ENCODE measurements at places on chromosomes 7 and 10. TPM values are rescaled to one million over a fixed set of nuclear protein-coding genes. Genes with fewer than 3 reads are reported as not detected.

DNA sequence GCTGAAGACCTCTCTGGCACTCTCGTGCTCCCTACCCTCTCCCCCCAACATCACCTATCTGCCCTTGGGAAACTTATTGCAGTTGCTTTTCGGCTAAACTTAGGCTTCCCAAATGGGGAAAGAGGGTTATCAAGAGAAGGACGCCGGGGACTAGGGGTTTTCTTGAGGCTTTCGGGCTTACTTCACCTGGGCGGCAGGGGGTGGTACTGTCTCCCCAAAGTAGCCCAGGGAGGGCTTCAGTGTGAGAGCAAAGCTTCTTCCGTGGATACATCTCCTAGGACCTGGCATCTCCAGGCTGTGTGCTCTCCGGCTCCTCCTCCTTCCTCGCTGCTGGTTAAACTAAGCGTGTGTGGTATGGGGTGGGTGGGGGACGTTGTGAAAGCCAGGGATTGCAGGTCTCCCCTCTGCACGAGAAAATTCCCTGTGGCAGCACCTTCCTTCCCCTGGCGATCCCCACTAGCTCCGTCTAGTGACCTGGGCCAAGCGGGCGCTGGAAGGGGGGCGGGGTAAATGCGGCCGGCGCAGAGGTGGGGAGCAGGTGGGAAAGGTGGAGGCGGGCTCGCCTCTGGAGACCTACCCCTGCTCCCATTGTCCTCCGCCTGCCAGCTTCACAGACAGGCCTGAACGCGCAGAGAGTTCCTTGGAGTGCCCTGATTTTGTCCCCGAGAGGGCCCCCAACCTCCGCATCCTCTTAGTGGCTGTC lies 1.1 kb downstream of the PLXDC2 start:
- DNase-seq = no peak

DNA sequence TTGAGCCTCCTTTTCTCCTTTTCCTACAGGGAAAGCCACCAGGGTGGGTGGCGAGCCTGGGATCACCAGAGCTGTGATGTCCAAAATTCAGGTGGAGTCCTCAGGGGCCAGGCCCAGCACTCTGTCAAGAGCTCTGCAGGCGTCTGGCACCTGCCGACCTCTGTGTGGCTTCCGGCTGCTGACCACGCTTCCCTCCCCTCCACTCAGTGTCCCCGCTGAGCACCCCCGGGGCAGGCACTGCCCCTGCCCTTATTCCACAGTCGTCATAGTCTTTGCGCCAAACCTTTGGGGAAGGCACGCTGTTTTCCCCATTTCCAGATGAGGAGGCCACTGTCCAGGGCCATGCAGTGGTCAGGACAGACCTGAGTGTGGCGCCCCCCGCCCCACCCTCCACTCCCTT lies 7.5 kb downstream of the MTG1 start:
- DNase-seq = no peak

DNA sequence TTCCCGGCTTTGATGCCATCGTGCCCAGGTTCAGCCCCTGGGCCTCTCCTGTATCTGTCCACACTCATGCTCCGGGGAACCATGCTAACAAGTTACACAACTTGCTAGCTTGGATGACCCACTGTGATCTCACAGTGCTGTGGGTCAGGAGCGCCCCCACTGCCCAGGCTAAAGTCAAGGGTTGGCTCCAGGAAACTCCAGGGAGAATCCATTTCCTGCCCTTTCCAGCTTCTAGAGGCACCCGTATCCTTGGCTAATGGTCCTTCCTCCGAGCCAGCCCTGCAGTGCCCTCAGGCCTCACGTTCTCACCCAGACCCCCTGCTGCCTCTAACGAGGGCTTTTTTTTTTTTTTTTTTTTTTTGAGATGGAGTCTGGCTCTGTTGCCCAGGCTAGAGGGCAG lies 19.5 kb downstream of the AMZ1 start:
- DNase-seq = no peak

DNA sequence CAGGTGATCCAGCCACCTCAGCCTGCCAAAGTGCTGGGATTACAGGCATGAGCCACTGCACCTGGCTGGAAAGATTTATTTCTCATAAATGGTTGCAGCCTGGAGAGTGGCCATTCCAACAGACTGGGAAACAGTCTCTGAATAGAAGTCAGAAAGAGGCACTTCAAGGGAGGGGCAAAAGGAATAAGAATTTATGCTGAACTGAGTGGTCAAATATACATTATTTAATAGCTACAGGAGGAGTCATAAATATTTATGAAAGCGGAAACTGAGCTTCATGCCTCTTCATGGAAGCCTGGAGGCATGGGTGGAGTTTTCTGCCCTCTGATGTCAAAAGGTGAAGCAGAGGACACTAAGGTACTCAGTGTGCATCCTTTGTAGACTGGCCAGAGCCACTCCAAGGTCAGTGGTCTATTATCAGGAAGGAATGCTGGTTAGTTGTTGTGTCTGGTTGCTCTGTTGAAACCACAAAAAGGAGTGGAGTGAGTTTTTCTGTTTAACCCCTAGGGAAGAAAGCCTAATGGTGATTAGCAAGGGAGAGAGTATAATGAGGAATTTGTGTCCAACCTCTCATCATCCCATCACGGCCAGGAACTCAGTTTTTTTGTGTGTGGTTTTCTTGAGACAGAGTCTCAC lies 9.3 kb upstream of the NRBF2 start:
- no peak for DNase-seq

The OPN1SW gene
- not detected for total RNA-seq

Data from epithelial cell of proximal tubule (primary cell).